Activated naive CD4-positive, alpha-beta T cell treated with anti-CD3 and anti-CD28 coated beads, Interleukin-2, amount 50 U/mL, for 72 hours (primary cell): ENCODE measurements at places on chromosomes 7 and 10.

DNA sequence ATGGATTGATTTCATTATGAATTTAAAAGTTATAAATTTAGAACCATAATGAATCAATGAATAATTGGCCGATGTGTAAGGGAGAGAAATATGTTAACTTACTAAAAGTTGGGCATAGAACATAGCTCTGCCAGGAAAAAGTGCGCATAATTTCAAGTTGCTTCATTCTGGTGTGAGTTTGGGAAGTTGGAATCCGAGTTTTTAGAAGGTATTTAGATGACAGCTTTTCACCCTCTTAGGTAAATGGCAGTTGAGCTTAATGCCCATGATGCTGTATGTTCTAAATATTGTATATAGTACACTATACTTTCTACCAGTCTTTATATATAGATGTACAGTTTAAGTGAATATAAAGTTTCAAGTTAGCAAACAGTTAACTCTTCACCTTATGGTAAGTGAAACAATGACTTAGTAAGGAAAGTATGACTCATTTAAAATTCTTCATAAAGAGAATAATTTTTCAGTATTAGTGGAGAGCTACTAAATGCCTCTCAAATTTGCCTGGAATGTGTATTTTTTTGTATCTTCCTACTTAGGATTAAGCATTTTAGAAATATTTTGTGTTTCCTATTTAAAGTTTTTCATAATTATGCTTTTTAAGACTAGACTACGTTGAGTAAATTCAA lies 1.6 kb downstream of the C1GALT1 start:
- DNase-seq: no peak

GRCh38 chr7:69677054-69677852 lies 79.0 kb downstream of the AUTS2 start:
- no peak for DNase-seq

- no peak for DNase-seq
Observed at GRCh38 chr10:73908853-73909539, 1.9 kb upstream of the PLAU start.

- peak; percentile 27 for DNase-seq
Observed at GRCh38 chr7:1920266-1920681, 250.2 kb downstream of the ELFN1 start.

- no peak for DNase-seq
Observed at GRCh38 chr10:106537866-106538265, 626.6 kb downstream of the SORCS1 start.

- peak; percentile 35 for DNase-seq
Observed at GRCh38 chr7:139358541-139359365, 941 bp upstream of the LUC7L2 start.

GRCh38 chr7:24036033-24036412 lies 248.0 kb upstream of the NPY start:
- no peak for DNase-seq

- no peak for DNase-seq
Observed at GRCh38 chr10:11329062-11329673, 282.3 kb downstream of the USP6NL start.

GRCh38 chr7:78585980-78586379 lies 787.4 kb downstream of the PHTF2 start:
- no peak for DNase-seq

GRCh38 chr7:18958627-18959026 lies 158.8 kb downstream of the TWIST1 start:
- DNase-seq: no peak

GRCh38 chr10:21427804-21428481 lies 97.5 kb downstream of the SKIDA1 start:
- no peak for DNase-seq

GRCh38 chr7:79096361-79096805 lies 357.1 kb downstream of the MAGI2 start:
- DNase-seq: no peak

GRCh38 chr10:91707236-91707635 lies 74.4 kb upstream of the PPP1R3C start:
- no peak for DNase-seq

GRCh38 chr10:76717141-76717540 lies 920.5 kb downstream of the KCNMA1 start:
- DNase-seq: no peak

GRCh38 chr10:114215033-114215432 lies 24.0 kb upstream of the VWA2 start:
- no peak for DNase-seq

DNA sequence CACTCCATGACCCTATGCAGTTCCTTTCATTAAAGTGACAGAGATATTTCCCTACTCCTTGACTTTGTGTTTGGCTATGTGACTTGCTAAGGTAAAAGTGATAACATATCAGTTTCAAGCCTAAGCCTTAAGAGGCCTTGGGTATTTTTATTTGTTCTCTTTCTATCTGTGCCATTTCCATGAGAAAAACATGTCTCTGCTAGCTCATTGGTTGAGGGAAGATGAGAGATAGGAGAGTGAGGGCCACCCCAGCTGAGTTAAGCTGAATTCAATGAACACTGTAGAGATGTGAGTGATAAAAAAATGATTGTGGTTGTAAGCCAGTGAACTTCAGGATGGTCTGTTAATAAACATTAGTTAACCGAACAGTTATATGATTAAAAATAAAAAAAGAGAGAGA lies 13.4 kb downstream of the TASOR2 start:
- DNase-seq: no peak

GRCh38 chr7:20198260-20198659 lies 18.9 kb downstream of the MACC1 start:
- DNase-seq: no peak

GRCh38 chr10:71293446-71294084 lies 25.5 kb upstream of the SLC29A3 start:
- no peak for DNase-seq

GRCh38 chr10:92787557-92788152 lies 60.7 kb upstream of the EXOC6 start:
- DNase-seq: no peak

DNA sequence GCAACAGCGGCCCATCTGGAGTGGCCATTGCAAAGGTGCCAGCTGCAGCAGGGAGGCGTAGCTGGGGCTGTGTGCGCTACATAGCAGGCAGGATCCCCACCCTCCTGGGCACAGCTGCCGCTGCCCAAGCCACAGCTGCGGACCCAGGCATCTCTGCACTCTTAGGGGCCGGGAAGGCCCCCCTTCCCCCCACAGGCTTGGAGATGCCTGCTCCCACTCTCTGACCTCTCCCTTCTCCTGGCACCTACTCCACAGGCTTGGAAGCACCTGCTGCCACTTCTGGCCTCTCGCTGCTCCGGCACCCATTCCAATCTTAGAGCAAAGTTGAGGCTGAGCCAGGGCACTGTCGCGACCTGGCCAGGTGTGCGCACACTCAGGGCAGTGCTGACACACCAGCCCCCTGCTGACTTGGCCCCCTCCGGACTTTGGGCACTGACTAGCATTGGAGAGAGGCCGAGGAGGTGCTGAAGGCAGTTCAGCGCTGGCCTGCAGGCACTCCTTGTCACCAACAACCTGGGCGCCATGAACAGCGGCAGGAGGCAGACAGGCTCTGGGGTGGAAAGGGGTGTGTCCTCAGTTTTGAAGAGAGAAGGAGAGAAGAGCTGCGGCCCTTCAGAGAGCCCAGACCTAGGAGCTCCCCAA lies 18.4 kb downstream of the RBM48 start:
- DNase-seq: no peak

- DNase-seq: no peak
Observed at GRCh38 chr10:77070346-77070745, 567.3 kb downstream of the KCNMA1 start.

GRCh38 chr7:92244808-92245486 lies 767 bp downstream of the KRIT1 start:
- peak; percentile 5 for DNase-seq

DNA sequence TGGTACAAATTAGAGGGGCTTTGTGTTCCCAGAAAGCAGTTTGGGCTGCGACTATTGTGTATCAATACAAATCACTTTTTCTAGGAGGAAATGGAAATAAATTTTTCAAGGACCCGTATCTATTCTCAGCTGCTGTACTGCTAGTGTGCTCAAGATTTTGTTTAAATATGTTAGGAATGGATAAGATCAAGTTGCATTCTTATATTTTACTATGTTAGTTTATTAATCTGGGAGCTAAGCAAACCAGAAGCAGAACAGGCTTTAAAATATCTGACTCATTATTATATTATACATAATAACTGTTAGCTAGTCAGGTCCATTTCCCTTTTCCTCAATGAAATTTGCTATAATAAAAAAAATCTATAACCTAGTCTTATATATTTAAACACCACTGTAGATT lies 11.1 kb upstream of the GLCCI1 start:
- no peak for DNase-seq

- DNase-seq: no peak
Observed at GRCh38 chr10:6537770-6538169, 42.3 kb downstream of the PRKCQ start.

DNA sequence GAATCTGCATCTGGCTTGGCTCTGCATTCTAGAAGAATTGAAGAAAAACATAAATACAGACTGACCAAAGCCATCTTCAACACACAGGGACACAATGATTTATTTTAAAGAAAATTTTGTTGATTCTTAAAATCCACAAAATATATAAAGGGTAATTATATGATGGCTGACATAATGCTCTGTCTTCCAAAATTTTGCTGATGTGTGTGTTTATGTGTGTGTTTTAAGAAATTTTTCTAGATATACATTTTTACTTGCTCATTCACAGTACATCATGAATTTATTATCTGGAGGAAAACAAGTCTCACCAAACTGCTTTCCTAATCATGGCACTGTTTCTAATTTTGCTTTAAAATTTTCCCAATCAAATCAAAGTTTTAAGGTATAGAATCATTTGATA lies 442.6 kb downstream of the PARD3 start:
- no peak for DNase-seq

DNA sequence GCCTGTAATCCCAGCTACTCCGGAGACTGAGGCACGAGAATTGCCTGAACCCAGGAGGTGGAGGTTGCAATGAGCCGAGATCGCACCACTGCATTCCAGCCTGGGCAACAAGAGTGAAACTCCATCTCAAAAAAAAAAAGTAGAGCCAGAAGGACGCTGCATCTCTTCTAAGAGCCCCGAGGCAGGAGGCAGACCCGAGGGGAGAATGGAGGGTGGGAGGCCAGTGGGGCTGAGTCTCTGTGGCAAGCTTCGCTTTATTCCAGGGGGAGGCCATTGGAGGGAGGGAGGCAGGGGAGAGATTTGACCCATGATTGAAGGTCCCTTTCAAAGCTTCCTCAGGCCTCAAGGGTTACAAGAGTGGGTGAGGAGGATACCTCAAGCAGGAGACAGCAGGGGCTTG lies 18.7 kb downstream of the TTYH3 start:
- no peak for DNase-seq

- DNase-seq: no peak
Observed at GRCh38 chr10:69878038-69878437, 76.3 kb downstream of the COL13A1 start.

DNA sequence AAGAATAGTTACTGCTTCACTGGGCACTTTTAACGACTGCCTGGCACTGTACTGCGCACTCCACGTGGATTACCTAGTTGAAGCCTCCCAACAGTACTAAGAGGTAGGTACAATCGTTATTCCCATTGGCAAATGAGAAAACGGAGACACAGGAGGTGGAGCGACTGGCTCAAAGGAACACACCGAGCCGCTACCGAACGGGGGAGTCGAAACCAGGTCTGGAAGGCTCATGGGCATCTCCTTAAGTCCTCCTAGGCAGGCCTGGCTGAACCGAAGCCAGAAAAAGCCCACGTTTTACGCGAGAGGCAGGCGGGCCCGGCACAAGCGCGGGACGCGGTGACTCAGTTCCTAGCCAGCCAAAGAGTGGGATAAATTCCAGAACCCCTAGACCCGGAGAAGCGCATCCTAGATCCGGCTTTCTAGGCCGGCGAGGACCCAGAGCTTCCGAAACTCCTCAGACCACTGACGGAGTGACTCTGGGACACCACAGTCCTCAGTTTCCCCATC lies 472 bp downstream of the PDAP1 start:
- DNase-seq: no peak

DNA sequence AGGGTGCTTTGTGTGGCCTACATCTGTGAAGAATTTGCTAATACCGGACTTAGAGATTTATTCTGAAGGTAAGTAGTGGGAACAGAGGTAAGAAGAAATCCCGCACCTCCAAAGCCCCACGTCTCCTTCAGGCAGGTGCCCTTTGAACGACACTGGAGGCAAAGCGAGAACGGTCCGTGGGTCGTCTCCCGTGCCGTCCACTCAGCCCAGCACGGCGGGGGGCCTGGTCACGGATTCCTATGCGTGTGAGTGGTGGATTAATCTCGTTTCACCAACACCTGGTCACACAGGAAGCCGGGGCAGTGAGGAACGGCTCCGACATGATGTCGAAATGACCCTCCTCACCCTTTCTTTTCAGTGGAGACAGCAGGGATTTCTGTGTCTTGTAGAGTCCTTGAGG lies 21.0 kb upstream of the ZFAND2A start:
- DNase-seq: no peak

- no peak for DNase-seq
Observed at GRCh38 chr10:24318517-24318916, 109.6 kb downstream of the KIAA1217 start.

- no peak for DNase-seq
Observed at GRCh38 chr10:95297402-95297801, 6.6 kb upstream of the PDLIM1 start.

DNA sequence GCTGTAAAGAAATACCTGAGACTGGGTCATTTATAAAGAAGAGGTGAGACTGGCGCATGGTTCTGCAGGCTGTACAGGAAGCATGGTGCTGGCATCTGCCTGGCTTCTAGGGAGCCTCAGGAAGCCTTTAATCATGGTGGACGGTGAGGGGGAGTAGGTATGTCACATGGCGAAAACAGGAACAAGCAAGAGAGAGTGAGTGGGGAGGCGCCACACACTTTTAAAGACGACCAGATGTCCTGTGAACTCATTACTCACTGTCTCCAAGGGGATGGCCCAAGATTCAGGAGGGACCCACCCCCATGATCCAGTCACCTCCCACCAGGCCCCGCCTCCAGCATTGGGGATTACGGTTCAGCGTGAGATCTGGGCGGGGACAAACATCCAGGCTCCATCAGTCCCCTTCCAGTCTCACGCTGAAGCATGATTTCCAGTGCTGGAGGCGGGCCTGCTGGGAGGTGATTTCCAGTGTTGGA lies 3.2 kb downstream of the ZNF316 start:
- no peak for DNase-seq

- no peak for DNase-seq
Observed at GRCh38 chr7:104137971-104138370, 69.8 kb downstream of the ORC5 start.

GRCh38 chr10:26374426-26374825 lies 63.7 kb upstream of the APBB1IP start:
- no peak for DNase-seq
